ENCODE measurements at places on chromosomes 4 and X.

GRCh38 chr4:48633657-48634056, 143.6 kb downstream of the ZAR1 start:
- no peak for DNase-seq

GRCh38 chr4:2934077-2934812, 29.0 kb downstream of the NOP14 start:
- DNase-seq, result peak; percentile 67

- no peak for DNase-seq
Measured at GRCh38 chr4:182699795-182700194, 217.4 kb downstream of the DCTD start.

GRCh38 chrX:119292445-119292844, 56.4 kb downstream of the PGRMC1 start:
- DNase-seq, result no peak

DNA sequence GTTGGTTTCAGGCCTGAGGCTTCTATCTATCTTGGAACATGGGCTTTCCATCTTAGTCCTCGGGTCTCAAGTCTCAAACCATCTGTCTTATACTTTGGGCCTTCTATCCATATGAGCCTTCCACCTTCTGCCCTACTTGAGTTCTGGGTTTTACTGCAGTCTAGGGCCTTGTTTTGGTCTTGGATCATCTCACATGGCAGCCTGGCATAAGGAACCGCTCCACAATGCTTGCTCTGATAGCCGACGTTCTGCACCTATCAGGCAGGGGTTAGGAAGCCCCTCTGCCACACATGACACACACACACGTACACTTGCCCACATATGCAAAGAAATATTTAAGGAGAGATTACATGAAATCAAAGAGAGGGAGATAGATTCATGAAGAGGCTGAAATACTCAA, 264.0 kb downstream of the CHIC1 start:
- DNase-seq, result no peak

DNA sequence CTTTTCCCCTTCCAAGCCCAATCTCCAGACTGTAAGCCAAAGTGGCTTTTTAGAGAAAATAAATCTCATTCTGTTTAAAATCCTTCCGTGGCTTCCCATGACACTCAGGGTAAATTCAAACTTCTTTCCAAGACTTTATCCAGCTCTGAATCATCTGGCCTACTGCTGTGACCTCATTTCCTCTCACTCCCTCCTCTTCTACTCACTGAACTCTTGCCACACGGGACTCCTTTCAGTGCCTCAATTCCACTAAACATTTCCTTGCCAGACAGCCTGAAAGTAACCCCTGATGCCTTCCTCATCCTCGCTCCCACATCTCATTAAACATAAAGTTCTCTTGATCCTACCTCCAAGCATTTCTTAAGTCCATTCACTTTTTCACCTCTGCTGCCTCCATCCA, 27.8 kb upstream of the RNF128 start:
- DNase-seq, result no peak

DNA sequence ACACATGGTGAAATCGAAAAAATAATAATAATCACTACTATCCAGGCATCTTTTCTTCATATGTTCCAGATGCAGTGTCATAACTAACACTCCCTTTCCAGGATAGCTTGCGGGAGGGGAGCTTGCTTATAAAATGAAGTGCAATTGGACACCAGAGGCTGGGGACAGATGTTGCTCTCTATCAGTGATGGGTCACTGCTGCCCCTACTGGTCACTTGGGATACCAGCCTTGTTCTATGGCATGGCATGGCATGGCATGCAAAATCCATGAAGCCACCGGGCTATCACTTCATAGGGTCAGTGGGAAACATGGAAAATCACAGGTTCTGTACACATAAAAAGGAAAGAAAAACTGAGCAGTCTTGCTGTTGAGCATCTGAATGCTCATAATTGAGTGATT, 168.1 kb downstream of the GLRA2 start:
- no peak for DNase-seq

DNA sequence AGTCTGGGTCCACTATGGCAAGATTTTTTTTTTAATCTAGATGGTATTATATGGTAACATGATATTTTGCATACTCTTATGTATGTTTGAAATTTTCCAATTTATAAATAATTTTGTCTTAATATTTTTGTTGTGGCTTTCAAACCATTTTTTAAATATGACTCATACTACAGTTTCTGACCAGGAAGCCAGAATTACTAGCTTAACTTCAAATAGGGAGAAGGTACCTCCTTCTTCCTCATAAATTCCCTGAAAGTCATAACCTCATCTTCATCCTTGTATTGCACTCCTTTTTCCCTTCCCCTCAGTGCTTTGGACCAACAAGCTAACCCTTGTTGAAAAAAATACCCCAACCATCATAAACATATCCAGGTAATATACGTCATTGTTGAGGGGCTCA, 21.6 kb downstream of the ARAP2 start:
- DNase-seq, result no peak

GRCh38 chrX:42930951-42931350, 153.0 kb upstream of the PPP1R2C start:
- no peak for DNase-seq

Data from stimulated activated naive CD4-positive, alpha-beta T cell (primary cell).